ENCODE measurements at places on chromosomes 2 and 18. TPM values are rescaled to one million over a fixed set of nuclear protein-coding genes. Genes with fewer than 3 reads are reported as not detected.

DNA sequence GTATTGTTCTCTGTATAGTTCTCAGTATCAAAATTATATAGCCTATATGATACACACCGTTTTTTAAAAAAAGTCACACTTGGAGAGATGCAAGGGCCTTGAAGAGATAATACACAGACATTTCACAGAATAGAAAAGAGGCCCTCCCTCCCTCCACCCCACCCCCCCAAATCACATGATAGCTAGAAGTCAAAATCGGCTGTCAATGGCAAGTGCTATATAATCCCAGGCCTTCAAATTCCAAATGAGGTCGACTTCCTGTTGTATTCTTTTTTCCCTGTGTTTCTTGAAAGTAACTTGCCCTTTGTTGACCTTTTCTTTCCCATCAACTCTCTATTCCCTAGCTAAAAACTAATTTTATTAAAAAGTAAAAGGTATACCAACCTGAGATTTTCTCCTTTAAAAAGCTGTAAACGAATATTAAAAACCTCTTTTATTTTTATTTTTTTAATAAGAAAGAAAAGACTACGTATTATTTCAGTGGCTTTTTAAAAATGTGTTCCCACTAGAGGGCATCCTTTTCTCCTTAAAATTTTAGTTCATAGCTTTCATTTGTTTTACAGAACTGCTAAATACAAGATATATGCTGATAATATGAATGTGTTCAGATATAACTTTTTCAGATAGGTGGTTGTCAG lies 46.6 kb downstream of the KCMF1 start:
- no peaks in the 10 kb centered on the region for H3K27me3 ChIP-seq
- no peak overlapping the region for H3K27ac ChIP-seq
- H3K36me3 ChIP-seq = no peaks in the 10 kb centered on the region
- no peak for DNase-seq
- peaks cover 52% of the 10 kb centered on the region for H3K4me1 ChIP-seq
- H3K4me3 ChIP-seq = no peak overlapping the region

The FLACC1 gene
- total RNA-seq = 1.9 TPM

DNA sequence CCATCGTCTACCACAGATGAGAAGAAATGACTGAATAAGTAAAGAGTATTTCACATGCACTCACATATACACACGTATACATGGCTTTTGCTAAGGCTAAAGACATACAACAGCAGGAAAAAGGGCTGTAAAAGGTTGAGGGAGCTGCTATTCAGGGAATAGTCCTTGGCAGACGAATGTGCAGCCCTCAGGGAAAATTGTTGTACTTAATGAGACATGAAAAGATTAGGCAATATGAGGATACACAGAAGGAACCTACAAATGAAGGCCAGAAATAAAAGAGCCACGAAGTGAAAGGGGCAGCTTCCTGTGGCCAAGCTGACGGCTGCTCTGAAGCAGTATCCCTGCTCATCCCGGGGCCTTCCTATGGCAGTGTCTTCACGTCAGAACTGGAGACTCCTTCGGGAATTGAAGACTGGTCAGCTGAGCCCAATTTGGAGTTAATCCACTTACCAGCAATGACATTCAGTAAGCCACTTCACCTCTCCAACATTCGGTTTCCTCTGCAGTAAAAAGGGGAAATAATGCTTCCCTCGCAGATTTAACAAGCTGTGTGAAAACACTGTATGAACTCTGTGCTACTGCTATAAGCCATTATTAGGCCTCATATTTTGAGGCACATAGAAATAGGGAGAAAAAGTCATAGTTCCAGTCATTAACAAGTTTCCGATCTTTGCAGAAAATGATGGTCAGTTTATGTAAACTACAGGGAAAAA lies 221.8 kb downstream of the STK39 start:
- H3K27me3 ChIP-seq = no peaks in the 10 kb centered on the region
- no peaks in the 10 kb centered on the region for H3K4me1 ChIP-seq
- DNase-seq = no peak
- H3K27ac ChIP-seq = no peak overlapping the region

- no peaks in the 10 kb centered on the region for H3K36me3 ChIP-seq
- peak overlapping the region; percentile 87 for H3K27ac ChIP-seq
- H3K4me1 ChIP-seq = peaks cover 34% of the 10 kb centered on the region
- no peaks in the 10 kb centered on the region for H3K27me3 ChIP-seq
Measured at GRCh38 chr2:174762464-174762863, 1.8 kb downstream of the CHRNA1 start.

DNA sequence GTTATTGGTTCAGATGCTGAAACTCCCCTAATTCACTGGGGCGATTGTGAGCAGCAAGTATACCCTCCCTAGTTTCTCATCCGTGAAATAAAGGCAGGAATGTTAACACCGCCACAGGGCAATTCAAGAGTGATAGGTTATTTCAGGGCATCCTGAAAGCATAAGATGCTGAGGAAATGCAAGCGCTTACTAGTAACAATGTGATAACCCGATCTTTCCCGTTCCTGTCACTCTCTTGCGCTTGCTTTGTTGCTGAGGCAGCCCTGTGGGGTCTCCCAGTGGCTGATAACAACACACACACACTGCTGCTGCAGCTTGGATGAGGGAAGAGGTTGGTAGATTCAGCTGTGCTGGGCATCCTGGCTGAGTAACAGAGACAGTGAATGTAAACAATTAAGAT lies 259.3 kb downstream of the AGPS start:
- H3K27me3 ChIP-seq = no peaks in the 10 kb centered on the region
- DNase-seq = no peak
- H3K27ac ChIP-seq = no peak overlapping the region
- H3K36me3 ChIP-seq = no peaks in the 10 kb centered on the region
- no peaks in the 10 kb centered on the region for H3K4me1 ChIP-seq
- no peak overlapping the region for H3K4me3 ChIP-seq

The AKAIN1 gene
- not detected for total RNA-seq

DNA sequence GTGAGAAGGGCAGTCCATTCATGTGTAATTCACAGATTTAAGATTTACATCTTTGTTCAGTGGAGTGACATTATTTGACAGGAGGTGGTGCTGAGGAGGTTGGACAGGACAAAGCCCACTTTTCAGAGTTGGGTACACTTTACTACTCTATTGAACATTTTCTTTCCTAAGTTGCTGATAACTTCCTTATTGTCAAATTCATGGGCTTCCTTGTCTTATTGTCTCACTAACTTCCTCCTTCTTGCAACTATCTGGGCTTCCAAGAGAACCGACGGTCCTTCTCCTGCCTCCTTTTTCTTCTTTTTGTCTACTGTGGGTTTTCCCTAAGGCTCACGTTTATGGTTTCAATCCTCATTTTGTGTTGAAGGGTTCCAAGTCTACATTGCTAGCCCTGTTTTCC lies 67.7 kb upstream of the DNMT3A start:
- H3K4me3 ChIP-seq = no peak overlapping the region
- peaks cover 15% of the 10 kb centered on the region for H3K4me1 ChIP-seq
- no peak overlapping the region for H3K27ac ChIP-seq
- no peak for DNase-seq
- no peaks in the 10 kb centered on the region for H3K36me3 ChIP-seq

DNA sequence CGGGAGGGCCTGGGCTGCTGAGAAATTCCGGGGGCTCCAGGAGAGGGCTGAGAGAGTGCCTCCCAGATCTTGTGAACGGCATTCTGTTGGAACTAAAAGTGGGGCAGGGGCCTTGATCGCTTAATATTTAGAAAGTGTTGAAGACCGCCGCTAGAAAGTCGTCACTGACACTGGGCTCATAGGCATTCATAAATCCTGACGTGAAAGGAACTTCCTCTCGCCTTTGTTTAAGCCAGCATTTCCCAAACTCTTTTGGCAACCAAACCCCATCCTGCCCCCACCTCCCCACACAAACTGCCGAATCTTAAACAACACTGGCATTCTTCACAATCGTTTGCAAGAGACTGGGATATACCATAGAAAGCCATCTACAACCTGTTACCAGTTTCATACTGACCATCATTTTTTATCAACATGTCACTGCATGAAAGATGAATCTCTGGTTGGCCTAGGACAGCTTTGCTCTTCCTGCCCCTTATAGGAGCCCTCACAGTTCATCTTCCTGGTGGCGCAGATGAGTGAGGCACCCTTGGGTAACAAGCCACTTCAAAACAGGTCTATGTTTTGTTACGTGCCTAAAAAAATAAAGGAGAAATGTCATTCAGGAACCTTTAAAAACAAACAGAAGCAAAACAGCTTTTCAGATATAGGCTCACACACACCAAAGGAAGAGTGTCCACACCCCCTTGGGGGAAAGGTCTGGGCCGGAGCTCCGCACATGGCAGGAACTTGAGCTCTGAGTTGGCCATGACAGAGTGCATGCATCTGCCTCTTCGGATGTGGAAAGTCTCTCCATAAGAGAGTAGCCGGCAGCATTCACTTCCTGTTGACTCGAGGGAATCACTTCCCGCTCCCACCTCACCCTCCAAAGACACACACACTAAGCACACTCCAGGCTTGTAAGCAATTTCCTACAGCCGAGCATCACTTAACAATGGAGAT lies 13.0 kb downstream of the MTERF4 start:
- peaks cover 18% of the 10 kb centered on the region for H3K36me3 ChIP-seq
- DNase-seq = peak; percentile 44
- H3K27me3 ChIP-seq = no peaks in the 10 kb centered on the region
- H3K4me1 ChIP-seq = peaks cover 8% of the 10 kb centered on the region
- H3K27ac ChIP-seq = no peak overlapping the region
